A549 treated with DMSO at 1 μM for 4 hours (cell line): ENCODE measurements at places on chromosomes 1 and 21. TPM values are rescaled to one million over a fixed set of nuclear protein-coding genes. Genes with fewer than 3 reads are reported as not detected.

Gene PPIAL4G
- not detected in 5 replicates for total RNA-seq

Gene TNFRSF18
- total RNA-seq = 0.23 to 0.31 TPM in 2 of 5 replicates, not detected in the others

Gene SLAMF7
- 1.6 to 4.0 TPM (median 2.6 TPM) in 5 replicates for total RNA-seq

Gene ZNF683
- not detected in 5 replicates for total RNA-seq

Gene WASF2
- total RNA-seq = 44.9 to 52.2 TPM (median 50.7 TPM) in 5 replicates

Gene RIPPLY3
- total RNA-seq = 0.38 to 0.93 TPM (median 0.70 TPM) in 5 replicates

Gene TDRD10
- total RNA-seq = not detected in 5 replicates

Gene CRP
- total RNA-seq = not detected in 5 replicates

Gene RRP1B
- 34.7 to 40.7 TPM (median 38.2 TPM) in 5 replicates for total RNA-seq

Gene TAS1R1
- not detected in 5 replicates for total RNA-seq

Gene CCDC181
- 0.13 to 0.17 TPM (median 0.14 TPM) in 4 of 5 replicates, not detected in the other for total RNA-seq

Gene LAMB3
- total RNA-seq = 19.0 to 25.5 TPM (median 22.6 TPM) in 5 replicates

Gene HES3
- total RNA-seq = 0.15 TPM in 1 of 5 replicates, not detected in the others

Gene OR6F1
- total RNA-seq = not detected in 5 replicates

Gene CTSE
- total RNA-seq = not detected in 5 replicates

Gene ELOA
- 28.1 to 32.6 TPM (median 30.8 TPM) in 5 replicates for total RNA-seq

Gene IL24
- total RNA-seq = 0.16 to 0.44 TPM (median 0.40 TPM) in 5 replicates
